Activated T-helper 2 cell treated with anti-CD3 and anti-CD28 coated beads, Interferon-gamma antibody, Interleukin-2, Interleukin-4, amounts not matched to agents 10 μg/mL and 5 μg/mL and 100 μg/mL, durations not matched to agents 14 hours and 24 hours and 36 hours (primary cell): ENCODE measurements at places on chromosomes 7 and 10.

DNA sequence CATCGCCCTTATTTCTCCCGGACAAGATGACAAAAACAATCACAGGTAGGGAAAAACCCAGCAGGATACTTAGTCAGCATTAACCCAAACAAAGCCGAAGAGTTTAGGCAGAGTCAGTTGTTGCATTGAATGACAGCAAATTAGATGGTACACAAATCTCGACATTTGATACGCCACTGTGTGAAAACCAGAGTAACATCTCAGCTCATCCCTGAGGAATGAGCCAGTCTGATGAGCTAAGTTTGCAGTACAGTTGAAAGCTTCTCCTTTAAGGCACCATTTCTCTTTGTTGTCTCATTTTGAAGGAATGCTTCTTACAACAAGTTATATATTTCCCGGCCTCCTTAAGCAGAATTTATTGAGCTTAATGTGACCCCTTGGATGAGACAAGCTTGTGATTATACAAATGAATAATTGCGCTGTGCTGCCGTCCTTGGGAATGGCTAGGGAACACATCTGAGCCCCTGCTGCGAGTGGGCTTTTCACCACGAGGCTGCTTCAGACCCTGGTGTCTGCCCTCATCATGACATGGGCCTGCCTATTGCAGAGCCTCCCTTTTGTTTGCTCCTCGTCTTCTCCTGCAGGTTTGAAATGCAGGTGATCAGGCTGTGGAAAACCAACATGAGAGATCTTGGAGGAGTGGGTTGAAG is 137.3 kb downstream of the CELF2 start:
- peak overlapping the region; percentile 2 for H3K27ac ChIP-seq
- no peaks in the 10 kb centered on the region for H3K27me3 ChIP-seq
- H3K36me3 ChIP-seq: no peaks in the 10 kb centered on the region
- H3K4me1 ChIP-seq: peaks cover 60% of the 10 kb centered on the region

- no peak overlapping the region for H3K27ac ChIP-seq
- H3K27me3 ChIP-seq: peaks cover 72% of the 10 kb centered on the region
- peaks cover 29% of the 10 kb centered on the region for H3K4me1 ChIP-seq
- no peak overlapping the region for H3K4me3 ChIP-seq
These were observed 10.6 kb downstream of the SKIDA1 start for GRCh38 chr10:21514818-21515351.

- H3K4me3 ChIP-seq: no peak overlapping the region
- H3K36me3 ChIP-seq: peaks cover 71% of the 10 kb centered on the region
- no peak for DNase-seq
- H3K27me3 ChIP-seq: no peaks in the 10 kb centered on the region
These were observed 25.6 kb upstream of the SH2D4B start for GRCh38 chr10:80512031-80512526.

- H3K4me3 ChIP-seq: no peak overlapping the region
- H3K27ac ChIP-seq: no peak overlapping the region
- no peaks in the 10 kb centered on the region for H3K27me3 ChIP-seq
- H3K36me3 ChIP-seq: no peaks in the 10 kb centered on the region
- DNase-seq: no peak
- H3K4me1 ChIP-seq: no peaks in the 10 kb centered on the region
These were observed 757.1 kb downstream of the AUTS2 start for GRCh38 chr7:70355198-70356020.

DNA sequence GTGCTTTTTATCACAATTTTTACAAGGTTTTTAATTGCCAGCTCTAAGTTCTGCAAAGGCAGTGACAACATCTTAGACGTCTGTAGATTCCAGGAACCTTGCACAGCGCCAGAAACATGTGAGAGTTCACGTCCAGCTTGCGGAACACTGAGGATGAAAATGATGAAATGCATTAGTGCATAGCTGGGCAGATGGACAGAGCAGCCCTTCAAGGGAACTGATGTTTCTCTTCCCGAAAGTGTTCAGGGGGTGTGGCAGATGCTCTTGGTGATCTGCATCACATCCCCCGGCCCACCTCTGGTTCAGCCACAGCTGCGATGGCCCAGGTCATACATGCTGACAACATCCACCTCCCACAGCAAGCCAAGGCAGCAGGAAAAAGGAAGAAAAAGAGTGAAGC is 40.9 kb downstream of the ITIH5 start:
- H3K27ac ChIP-seq: no peak overlapping the region
- no peaks in the 10 kb centered on the region for H3K4me1 ChIP-seq
- peaks cover 4% of the 10 kb centered on the region for H3K27me3 ChIP-seq
- H3K4me3 ChIP-seq: no peak overlapping the region
- no peak for DNase-seq

GRCh38 chr7:69847921-69848612 is 249.8 kb downstream of the AUTS2 start:
- DNase-seq: no peak
- no peaks in the 10 kb centered on the region for H3K36me3 ChIP-seq
- no peak overlapping the region for H3K27ac ChIP-seq
- no peak overlapping the region for H3K4me3 ChIP-seq
- H3K4me1 ChIP-seq: no peaks in the 10 kb centered on the region
- no peaks in the 10 kb centered on the region for H3K27me3 ChIP-seq

DNA sequence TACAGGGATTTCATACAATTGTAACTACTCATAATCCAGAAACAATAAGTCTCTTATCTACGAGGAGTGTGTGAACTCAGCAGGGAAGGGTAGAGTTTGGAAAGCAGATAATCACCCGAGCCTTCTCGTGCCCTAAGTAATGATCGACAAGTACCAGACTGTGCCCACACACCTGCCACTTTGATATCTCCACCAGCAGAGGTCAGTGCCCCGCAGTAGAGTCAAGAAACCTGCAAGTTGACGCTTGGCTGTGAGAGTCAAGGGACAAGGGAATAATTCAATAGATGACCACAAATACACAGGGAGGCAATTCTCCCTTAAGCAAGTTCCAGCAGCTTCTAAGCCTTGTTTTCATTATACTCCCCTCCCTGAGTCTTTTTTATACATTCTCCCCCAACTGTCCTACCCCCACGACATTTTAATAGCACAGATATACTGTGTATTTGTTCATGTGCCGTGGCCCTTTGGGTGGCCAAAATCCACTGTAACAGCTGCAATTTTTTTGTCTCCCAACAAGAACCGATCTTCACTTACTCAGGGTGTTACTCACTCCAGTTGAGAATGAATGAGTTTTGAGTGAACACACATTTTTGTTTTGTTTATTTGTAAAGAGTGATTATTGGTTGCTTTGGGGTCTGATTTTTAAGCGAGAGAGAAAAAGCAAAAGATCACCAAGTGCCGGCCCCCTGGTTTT is 106.9 kb upstream of the RHEB start:
- H3K36me3 ChIP-seq: no peaks in the 10 kb centered on the region
- no peak for DNase-seq
- H3K27me3 ChIP-seq: no peaks in the 10 kb centered on the region
- no peak overlapping the region for H3K4me3 ChIP-seq

DNA sequence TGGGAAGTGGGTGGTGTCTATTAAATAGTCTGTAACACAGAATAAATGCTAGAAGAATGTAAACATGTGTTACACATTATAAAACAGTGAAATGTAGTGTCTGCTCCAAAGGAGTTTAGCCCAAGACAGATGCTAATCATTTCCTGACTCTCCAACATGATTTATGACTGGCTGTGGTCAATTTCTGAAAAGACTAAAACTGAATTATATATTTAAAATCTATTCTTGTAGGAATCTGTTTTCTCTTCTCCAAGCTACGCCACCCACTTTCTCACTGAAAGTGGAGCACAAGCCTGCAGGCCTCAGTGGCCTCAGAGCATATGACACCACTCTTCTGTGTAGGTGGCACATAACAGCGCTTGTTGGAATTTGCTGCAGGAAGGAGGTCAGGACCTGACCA is 44.4 kb downstream of the CTTNBP2 start:
- no peaks in the 10 kb centered on the region for H3K4me1 ChIP-seq
- H3K4me3 ChIP-seq: no peak overlapping the region
- DNase-seq: no peak
- H3K36me3 ChIP-seq: no peaks in the 10 kb centered on the region
- no peaks in the 10 kb centered on the region for H3K27me3 ChIP-seq

GRCh38 chr10:71396084-71396710 is 523 bp upstream of the CDH23 start:
- no peaks in the 10 kb centered on the region for H3K4me1 ChIP-seq
- H3K27ac ChIP-seq: no peak overlapping the region
- H3K27me3 ChIP-seq: peaks cover 58% of the 10 kb centered on the region

- peaks cover 54% of the 10 kb centered on the region for H3K36me3 ChIP-seq
- no peak overlapping the region for H3K4me3 ChIP-seq
- peaks cover 33% of the 10 kb centered on the region for H3K4me1 ChIP-seq
- DNase-seq: no peak
- no peaks in the 10 kb centered on the region for H3K27me3 ChIP-seq
These were observed 88.5 kb downstream of the ANKRD7 start for GRCh38 chr7:118312966-118313365.

DNA sequence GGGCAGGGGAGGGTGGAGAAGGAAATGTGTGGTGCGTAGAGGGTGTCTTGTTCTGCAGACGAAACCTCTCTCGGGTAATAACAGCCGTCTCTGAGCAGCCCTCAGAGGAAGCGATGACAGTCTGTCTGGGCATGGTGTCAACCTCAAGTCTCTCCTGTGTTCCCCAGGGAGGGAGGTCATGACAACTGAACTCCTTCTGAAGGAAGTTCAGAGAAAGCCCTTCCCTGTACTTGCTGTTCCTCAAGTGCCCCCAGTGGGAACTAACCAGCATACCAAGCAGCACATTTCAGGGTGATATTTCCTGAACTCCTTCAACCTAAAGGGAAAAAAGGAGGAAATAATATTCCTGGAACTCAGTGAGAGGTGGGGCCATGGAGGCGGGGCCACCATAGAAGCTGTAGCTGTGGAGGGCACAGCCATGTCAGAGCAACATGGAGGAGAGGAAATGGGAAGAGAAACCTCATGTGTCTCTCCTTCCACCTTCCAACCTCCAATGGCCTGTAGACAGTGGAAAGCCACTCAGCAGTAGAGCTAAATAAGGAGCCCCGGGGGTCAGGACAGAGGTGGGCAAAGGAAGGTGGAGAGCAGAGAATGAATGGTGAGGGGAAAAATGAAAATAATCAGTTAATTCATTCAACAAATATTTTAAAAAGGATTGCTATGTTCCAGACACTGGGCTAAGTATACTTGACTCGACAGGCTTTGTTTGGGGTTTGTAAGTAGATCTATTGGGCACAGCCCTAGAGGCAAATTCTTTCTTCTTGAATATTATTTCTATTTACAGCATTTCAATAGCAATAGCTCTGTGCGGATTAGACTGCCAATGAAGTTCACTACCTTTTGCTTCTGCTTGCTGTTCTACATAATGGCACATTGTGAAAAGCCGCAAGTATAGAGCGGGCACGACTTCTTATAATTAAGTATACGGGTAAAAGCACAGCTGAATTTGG is 61.0 kb upstream of the AOAH start:
- peak; percentile 48 for DNase-seq
- peak overlapping the region; percentile 78 for H3K27ac ChIP-seq
- H3K27me3 ChIP-seq: no peaks in the 10 kb centered on the region
- no peak overlapping the region for H3K4me3 ChIP-seq

- H3K27me3 ChIP-seq: no peaks in the 10 kb centered on the region
- DNase-seq: no peak
- H3K27ac ChIP-seq: no peak overlapping the region
- H3K4me3 ChIP-seq: no peak overlapping the region
These were observed 20.0 kb downstream of the PYROXD2 start for GRCh38 chr10:98394851-98395440.

GRCh38 chr7:30162133-30162532 is 27.3 kb downstream of the MTURN start:
- no peaks in the 10 kb centered on the region for H3K27me3 ChIP-seq
- peak overlapping the region; percentile 37 for H3K4me3 ChIP-seq
- no peak for DNase-seq
- no peaks in the 10 kb centered on the region for H3K36me3 ChIP-seq
- peaks cover 53% of the 10 kb centered on the region for H3K4me1 ChIP-seq

- H3K4me1 ChIP-seq: peaks cover 14% of the 10 kb centered on the region
- no peak for DNase-seq
- H3K27ac ChIP-seq: no peak overlapping the region
- peaks cover 90% of the 10 kb centered on the region for H3K36me3 ChIP-seq
- H3K27me3 ChIP-seq: no peaks in the 10 kb centered on the region
These were observed 39.7 kb downstream of the ZNF33A start for GRCh38 chr10:38050212-38050611.

GRCh38 chr10:44929356-44930255 is 18.5 kb downstream of the TMEM72 start:
- DNase-seq: no peak
- H3K36me3 ChIP-seq: no peaks in the 10 kb centered on the region
- H3K4me3 ChIP-seq: no peak overlapping the region
- H3K27me3 ChIP-seq: no peaks in the 10 kb centered on the region
- H3K27ac ChIP-seq: no peak overlapping the region

GRCh38 chr10:47291682-47292081 is 8.3 kb upstream of the GDF10 start:
- no peak overlapping the region for H3K27ac ChIP-seq
- peaks cover 9% of the 10 kb centered on the region for H3K27me3 ChIP-seq
- no peak overlapping the region for H3K4me3 ChIP-seq
- peaks cover 2% of the 10 kb centered on the region for H3K4me1 ChIP-seq
- no peak for DNase-seq

DNA sequence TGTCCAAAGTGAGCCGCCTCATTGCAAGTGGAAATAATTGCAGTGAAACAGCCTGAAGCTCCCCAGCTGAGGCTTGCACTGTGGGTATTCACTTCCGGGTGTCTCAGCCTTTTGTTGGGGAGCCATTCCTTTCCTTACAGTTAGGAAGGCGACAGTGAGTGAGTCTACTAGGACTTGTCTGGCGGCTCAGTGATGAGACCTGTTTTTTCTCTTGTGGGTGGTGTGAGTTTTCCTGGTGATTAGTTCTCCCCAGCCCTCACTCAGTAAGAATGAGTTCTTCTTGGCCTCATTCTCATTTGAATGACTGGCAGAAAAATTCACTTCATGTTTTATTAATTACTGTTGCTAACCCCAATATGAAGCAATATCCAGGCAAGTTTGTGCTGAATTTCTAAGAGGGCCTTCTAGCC is 2.6 kb downstream of the PGAM1 start:
- H3K4me3 ChIP-seq: peak overlapping the region; percentile 86
- peaks cover 68% of the 10 kb centered on the region for H3K36me3 ChIP-seq
- H3K27ac ChIP-seq: peak overlapping the region; percentile 90
- DNase-seq: no peak
- H3K27me3 ChIP-seq: no peaks in the 10 kb centered on the region

GRCh38 chr10:78028438-78029268 is 662 bp downstream of the POLR3A start:
- no peaks in the 10 kb centered on the region for H3K27me3 ChIP-seq
- H3K27ac ChIP-seq: peak overlapping the region; percentile 94
- peaks cover 38% of the 10 kb centered on the region for H3K36me3 ChIP-seq

GRCh38 chr7:6479067-6479466 is 31.3 kb upstream of the DAGLB start:
- H3K36me3 ChIP-seq: peaks cover 64% of the 10 kb centered on the region
- H3K4me1 ChIP-seq: peaks cover 46% of the 10 kb centered on the region
- H3K27ac ChIP-seq: peak overlapping the region; percentile 73
- H3K4me3 ChIP-seq: peak overlapping the region; percentile 8
- no peaks in the 10 kb centered on the region for H3K27me3 ChIP-seq

GRCh38 chr7:25858525-25859411 is 293.2 kb upstream of the NFE2L3 start:
- peak; percentile 27 for DNase-seq
- H3K4me1 ChIP-seq: peaks cover 57% of the 10 kb centered on the region
- no peak overlapping the region for H3K4me3 ChIP-seq
- peak overlapping the region; percentile 89 for H3K27ac ChIP-seq
- H3K27me3 ChIP-seq: peaks cover 30% of the 10 kb centered on the region
